ENCODE measurements at places on chromosomes 4 and X.

DNA sequence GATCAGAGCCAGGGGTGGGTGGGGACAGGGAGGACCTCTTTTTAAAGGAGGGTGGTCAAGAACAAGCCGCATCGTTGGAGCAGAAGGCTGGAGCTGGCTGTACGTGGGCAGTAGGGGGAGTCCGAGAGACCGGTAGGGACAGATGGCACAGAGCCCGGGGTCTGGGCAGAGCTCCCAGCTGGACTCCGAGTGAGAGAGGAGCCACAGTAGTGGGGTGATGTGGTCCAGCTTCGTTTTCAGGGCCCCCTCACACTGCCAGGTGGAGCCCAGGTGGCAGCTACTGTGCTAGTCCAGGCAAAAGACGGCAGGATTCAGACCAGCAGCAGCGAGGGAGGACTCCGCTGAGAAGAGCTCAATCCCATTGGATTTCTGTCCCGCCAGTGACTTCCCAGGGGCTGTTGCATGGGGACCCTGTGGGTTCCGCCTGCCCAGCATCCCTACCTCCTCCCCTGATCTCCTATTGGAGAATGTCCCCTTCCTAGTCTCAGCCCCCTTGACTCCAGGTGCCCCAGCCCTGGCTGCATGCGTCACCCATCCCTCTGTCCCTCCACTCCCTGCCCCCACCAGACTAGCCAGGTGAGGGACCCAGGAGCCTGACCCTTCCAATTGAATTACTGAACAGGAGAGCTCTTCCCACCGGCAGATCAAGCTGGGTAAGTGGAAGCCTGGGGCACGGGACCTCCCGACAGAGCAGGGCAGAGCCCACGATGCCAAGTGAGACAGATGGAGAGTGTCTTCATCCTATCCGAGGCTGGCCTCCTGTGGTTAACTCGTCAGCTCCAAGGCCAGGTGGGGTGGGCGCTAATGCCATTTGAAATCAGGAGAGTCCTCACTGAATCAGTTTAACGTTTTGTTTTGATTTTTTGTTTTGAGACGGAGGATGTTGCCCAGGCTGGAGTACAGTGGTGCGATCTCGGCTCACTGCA, 2.9 kb downstream of the ARHGAP4 start:
- DNase-seq: peak; percentile 91

DNA sequence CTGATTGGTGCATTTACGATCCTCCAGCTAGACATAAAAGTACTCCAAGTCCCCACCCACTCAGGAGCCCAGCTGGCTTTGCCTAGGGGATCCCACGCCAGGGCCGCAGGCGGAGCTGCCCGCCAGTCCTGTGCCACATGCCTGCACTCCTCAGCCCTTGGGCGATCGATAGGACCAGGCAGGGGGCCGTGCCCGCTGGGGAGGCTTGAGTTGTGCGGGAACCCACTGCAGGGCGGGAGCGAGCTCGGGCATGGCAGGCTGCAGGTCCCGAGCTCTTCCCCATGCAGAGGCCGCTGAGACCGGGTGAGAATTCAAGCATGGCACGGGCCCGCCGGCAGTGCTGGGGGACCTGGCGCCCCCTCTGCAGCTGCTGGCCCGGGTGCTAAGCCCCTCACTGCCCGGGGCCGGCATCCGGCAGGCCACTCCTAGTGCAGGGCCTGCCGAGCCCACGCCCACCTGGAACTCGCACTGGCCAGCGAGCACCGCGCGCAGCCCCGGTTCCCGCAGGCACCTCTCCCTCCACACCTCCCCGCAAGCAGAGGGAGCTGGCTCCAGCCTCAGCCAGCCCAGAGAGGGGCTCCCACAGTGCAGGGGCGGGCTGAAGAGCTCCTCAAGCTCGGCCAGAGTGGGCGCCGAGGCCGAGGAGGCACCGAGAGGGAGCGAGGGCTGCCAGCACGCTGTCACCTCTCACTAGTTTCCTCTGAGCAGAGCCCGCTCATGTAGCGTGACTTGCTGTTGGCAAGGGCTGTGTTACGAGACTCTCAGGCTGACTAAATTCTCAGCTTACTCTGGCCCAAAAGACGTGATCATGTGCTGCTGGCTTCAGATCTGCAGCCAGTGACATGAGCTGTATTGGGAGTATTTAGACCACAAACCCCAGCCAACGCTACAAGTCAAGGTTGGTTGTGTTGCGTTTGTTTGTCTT, 87.5 kb downstream of the TRAPPC11 start:
- no peak for DNase-seq

GRCh38 chr4:185287031-185287430, 77.6 kb downstream of the SNX25 start:
- no peak for DNase-seq

DNA sequence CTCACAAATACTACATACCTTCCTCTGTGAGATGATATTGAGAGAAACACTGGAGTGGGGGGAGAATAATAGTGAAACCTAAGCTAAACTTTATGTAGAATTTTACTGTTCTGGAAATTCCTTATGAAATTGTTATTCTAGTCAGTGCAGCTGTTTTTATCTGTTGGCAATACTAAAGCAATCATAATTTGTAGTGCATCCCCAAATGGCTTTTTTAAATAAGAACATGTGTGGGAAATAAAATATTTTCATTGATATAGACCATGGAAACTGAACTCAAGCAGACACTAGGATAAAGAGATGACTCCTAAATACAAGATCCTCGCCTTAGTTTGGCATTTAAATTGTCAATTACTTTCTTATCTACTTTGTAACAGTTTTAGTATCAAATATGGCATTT, 51.1 kb downstream of the SEC24D start:
- DNase-seq: no peak

DNA sequence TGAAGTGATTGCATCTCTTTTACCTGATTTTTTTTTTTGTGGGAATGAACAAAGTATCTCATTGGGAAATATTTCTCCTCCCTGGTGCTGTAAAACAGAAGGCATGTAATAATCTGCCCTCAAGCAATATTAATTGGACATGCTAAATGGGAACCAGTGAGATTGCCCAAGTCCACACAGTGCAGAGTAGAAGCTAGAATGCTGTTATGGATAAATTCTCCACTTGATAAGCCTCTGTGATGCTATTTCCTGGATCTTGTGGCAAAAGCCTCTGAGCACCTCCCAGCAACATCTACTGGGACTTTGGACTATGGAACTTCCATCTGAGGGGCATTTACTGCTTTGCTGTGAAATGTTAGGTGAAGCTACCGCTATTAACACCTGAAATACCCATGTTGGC, 46.9 kb upstream of the YTHDC1 start:
- no peak for DNase-seq

DNA sequence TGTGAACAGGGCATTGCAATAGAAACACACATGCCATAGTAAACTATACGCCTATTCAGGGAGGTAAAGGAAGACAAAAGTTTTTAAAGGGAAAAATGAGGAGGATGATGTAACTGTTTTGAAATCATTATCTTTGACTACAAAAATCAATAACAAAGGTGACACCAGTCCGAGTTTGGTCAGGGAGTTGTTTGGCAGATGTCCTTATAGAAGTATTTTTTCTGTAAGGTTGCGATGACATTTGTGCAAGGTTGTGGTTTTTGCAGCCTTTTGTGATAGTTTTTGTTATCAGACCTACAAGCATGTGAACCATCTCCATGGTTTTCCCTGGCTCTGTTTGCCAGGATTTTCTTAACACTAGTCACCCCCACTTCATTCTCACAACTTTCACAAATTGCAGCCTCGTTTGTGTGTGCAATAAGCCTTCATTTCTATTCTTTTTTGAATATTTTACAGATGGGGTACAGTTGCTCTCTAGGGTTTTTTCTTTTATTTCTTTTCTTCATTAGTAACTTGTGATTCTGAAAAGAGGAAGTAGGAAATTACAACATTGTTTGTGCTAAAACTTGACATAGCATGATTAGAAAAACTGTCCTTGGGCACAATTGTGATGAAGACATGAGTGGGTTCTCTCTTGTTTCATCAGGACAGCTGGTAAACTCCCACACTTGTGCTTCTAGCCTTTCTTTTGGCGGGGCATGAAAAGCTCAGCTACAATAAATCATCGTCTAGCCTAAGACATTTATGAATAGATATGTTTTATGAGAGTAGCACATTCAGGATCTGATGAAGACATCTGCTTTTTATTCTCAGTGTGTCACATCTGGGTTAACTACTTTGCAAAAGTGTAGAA, 60.2 kb upstream of the PNPLA4 start:
- no peak for DNase-seq

DNA sequence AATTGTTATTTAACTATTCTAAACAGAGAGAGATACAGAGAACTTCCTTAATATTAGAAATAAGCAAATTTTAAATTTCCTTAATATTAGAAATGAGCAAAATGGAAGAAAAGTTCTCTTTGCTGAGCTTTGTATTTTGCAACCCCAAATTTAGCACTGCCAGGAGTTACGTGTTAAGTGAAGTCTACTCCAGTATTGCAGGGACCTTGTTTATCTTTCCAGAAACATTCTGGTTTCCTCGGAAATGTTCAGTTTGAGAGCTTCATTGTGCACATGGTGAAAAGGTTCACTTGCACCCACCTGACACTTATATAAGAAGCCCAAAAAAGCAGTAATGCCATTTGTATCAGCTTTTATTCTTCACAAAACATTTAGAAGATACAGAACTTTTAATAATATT, 6.2 kb upstream of the CXorf38 start:
- DNase-seq: no peak

- DNase-seq: no peak
These were observed 1.4 kb downstream of the KLHL34 start for GRCh38 chrX:21656587-21657317.

DNA sequence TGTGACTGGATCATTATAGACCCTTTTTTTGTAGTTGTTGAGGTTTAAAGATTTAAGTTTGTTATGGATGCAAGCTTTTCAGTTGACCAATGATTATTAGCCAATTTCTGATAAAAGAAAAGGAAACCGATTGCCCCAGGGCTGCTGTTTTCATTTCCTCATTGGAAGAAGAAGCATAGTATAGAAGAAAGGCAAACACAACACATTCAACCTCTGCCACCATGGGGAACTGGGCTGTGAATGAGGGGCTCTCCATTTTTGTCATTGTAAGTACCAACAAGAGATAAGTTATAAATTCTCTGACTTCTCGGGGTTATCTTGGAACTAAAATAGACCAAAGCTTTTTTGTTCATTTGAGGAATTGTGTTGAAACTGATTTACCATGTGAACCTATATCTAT, at the start of gene CYBB:
CYBB (plus strand) TSS at position 203 of the 400 bp plus-strand sequence; CDS start at position 222, 19 bp downstream.
- DNase-seq: no peak

DNA sequence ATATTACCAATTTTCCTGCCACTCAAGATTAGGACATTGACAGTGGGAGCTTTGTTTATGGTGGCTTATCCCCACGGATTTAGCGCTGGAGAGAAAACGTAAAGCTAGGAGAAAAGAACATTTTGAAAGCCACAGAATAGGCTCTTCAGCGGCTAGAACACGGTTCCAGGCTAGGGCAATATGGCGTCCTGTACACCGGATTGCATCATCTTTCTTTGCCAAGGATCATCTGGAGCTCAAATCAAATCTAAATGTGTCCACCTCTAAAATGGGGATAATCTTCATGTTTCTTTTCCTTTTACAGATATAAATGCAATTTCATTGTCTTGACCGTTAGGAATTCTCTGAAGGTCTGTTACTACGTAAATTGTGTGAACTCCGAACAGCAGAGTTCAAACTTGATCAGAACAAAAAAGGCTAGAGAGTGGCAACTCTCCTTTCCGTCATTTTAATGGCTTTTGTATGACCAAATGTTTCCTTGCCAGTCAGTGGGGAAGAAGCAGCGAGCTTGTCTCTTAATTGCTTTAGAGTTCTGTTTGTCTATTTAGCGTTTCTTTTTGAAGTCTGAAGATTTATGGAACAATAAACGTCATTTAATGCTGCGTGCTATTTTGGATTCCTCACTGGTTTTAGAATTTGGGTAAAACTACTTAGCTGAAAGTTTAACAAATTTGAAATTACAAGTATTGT, 2.6 kb upstream of the WWC2 start:
- DNase-seq: no peak

- no peak for DNase-seq
These were observed 38.1 kb upstream of the STIM2 start for GRCh38 chr4:26822546-26822945.

DNA sequence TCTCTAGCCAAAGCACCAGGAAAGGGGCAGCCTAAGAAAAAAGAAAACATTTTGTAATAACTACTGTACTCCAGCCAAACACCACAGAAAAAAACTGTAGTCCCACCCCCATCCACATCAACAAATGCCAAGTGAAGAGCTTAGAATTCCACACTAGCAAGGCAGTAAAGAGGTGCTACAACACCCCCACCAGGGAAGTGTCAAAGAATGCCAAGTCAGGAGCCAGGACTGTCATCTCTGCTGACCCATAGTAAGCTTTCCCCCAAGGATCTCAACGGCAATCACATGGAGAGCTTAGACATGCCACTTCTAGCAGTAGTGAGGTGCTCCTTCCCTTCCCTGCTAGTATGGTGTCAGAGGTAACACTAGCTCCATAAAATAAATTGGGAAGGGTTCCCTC, 34.4 kb upstream of the CCDC160 start:
- no peak for DNase-seq

DNA sequence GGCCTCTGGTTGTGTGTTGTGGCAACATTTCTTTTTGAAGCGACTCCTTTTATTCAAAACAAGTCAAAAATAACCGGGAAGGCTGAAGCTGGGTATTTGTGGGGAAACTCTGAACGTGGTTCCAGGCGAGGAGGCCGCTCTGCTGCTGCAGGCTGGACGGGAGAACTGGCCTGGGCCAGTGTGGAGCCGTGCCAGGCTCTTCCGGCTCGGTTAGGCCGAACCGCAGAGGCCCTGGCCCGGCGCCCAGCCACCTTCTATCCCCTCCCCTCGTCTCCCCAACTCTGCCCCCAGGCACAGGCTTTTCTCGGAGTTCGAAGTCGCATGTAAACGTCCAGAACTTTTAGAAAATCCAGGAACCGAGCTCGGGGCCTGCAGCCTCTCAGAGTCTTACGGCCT, 2.4 kb upstream of the BCOR start:
- DNase-seq: no peak

DNA sequence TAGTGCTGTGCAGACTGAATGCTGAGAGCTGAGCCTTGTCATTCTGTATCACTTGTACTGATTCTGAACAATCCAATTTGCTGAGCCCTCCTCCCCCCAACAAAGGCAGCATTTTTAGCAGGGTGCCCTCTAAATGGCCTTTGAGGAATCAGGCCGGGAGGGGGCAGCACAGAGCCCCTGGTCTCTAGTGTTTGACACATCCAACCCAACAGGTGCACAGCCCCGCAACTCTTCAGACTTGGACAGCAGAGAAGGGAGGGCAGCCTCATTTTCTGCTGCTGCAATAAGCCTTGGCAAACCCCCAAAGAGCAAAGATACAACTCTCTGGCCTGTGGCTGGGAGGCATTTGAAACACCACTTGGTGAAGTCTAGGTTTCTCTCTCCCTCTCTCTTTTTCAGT, 3.4 kb downstream of the ATP1B4 start:
- DNase-seq: peak; percentile 56

DNA sequence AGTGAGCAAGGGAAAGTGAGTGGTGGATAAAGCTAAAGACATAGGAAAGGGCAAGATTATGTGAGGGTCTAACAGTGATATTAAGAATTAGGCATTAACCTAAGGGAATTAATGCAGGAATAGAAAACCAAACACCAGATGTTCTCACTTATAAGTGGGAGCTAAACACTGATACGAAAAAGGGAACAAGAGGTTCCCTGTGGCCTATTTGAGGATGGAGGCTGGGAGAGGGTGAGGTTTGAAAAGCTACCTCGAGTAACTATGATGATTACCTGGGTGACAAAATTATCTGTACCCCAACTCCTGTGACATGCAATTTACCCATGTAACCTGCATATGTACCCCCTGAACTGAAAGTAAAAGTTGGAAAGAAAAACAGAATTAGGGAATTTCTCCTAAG, 79.0 kb downstream of the ANXA3 start:
- no peak for DNase-seq

GRCh38 chr4:1231637-1232360, 17.1 kb downstream of the CTBP1 start:
- DNase-seq: no peak

Measured in WERI-Rb-1 (cell line).